ENCODE measurements at places on chromosomes 7 and 10.

GRCh38 chr10:30098629-30099028 lies 39.2 kb upstream of the JCAD start:
- peak; percentile 37 for DNase-seq

DNA sequence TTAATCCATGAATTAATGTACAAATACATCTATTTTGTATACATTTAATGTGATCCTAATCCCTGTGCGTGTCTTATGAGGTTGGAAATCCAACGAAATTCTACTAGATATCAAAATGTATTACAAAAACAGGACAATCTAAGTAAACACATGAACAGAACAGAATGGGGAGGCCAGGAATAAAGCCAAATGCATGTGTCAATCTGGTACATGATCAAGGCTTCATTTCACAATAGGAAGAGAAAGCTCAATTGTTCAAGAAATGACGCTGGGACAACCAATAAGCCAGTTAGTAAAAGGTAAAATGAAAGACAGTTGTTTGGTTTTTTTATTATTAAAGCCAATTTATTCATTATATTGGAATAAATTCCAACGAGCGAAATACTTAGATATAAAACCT lies 83.0 kb downstream of the COL13A1 start:
- DNase-seq: no peak

- DNase-seq: no peak
Measured at GRCh38 chr7:158322616-158323530, 264.8 kb downstream of the PTPRN2 start.

DNA sequence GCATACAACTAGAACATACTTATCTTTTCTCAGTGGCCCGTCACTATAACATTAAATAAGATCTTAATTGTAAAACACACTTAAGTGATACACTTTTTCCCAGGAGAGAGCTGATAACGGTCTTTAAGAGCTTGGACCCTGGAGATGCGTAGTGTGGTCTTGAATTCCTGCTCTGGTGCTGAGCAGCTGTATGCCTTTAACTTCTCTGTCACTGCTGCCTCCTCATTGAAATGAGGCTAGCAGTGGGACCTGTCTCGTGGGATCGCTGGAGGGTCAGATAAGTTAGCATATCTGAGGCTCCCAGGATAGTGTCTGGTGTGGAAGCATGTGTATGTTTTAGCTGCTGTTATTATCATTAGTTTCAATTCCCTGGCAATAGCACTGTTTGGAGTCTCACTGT lies 194.9 kb downstream of the SDK1 start:
- no peak for DNase-seq

DNA sequence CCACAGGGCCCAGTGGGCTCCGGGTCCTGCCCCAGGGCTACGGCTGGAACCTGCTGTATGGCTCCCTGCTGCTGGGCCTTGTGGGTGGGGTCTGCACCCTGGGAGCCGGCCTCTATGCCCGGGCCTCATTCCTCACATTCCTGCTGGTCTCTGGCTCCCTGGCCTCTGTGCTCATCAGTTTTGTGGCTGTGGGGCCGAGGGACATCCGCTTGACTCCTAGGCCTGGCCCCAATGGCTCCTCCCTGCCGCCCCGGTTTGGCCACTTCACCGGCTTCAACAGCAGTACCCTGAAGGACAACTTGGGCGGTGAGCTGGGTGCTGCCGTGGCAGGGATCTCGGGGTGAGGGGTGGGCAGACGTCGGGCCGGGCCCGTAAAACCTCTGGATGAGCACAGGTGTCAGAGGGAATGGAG lies 4.4 kb downstream of the SLC12A9 start:
- no peak for DNase-seq

DNA sequence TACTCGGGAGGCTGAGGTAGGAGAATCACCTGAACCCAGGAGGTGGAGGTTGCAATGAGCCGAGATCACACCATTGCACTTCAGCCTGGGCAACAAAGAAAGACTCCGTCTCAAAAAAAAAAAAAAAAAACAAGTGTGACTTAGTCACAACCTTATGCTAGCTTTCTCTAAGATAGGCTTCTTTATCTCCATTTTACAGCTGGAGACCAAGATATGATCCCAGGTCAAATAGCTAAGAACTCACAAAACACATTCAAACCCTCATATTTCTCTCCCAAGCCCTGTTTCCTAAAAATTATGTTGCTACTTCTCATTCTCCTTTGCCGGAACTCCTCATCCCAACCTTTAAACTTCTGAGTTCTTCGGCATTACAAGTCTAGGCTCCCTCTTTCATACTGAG lies 13.0 kb upstream of the DHTKD1 start:
- no peak for DNase-seq

DNA sequence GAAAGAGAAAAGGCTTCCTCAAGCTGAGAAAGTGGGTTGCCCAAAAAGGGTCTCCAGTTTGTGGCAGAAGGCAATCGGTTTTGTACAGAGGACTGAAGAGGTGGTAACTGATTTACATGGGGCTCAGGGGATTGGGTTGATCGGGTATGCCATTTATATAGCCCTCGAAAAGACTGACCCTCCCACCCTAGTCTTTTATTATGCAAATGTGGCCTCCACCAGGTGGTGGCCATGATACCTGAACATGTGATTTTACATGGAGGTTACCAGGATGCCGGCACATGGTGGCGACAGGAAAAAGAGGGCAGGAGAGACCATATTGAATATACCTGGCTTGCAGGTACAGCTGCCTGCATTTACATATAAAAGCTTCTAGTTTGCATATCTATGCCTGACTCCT lies 36.7 kb downstream of the ATE1 start:
- no peak for DNase-seq

DNA sequence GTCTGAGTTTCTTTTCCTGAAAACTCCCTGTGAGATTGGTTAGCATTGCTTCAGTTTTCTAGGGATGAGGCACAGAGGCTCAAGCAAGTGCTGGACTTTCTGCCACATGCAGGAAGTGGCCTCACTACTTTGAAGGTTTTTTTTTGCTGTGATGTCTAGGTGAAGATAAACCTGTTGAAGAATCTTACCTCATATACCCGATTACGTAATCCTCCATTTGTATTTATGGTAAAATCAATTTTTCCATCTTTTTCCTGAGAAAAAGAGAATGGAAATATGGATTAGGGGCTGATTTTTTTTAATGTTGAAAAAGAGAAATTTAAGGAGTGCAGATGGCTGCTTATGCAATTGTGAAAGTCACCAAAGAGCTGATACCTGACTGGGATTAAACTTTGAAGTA lies 23.4 kb downstream of the CBLL1 start:
- no peak for DNase-seq

GRCh38 chr7:36261019-36261754 lies 108.1 kb downstream of the EEPD1 start:
- DNase-seq: peak; percentile 45

GRCh38 chr7:44325811-44326241 lies 432 bp upstream of the CAMK2B start:
- DNase-seq: no peak

GRCh38 chr10:29473087-29473356 lies 161.7 kb downstream of the SVIL start:
- no peak for DNase-seq

- peak; percentile 60 for DNase-seq
Measured at GRCh38 chr10:22875581-22875980, 52.3 kb upstream of the ARMC3 start.
